SK-N-SH treated with all-trans-retinoic acid at 6 μM for 48 hours (cell line): ENCODE measurements at places on chromosomes 6 and 20.

DNA sequence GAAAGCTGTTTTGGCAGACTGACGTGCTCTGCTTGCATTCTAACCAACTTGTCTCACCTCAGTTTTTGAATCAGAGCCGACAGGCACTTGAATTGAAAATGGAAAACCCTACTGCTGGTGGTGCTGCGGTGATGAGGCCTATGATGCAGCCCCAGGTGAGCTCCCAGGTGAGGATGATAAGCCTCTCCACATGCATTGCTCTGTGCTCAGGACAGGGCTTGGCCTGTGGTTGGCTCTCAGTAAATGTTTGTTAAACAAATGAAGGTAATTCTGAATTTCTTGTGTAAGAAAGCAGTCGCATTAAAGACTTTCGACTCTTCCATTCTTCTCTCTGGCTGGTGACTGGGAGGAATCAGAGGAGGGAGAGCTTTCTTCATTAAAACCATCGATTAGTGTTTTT, 136.3 kb downstream of the SULF2 start:
- no peak for ATAC-seq

- ATAC-seq = no peak
These were observed 33.5 kb upstream of the VSTM2L start for GRCh38 chr20:37869334-37869861.

- ATAC-seq = peak; percentile 21; the same call in 2 of the 3 replicates
These were observed 27.9 kb upstream of the SYNCRIP start for GRCh38 chr6:85670573-85670972.

DNA sequence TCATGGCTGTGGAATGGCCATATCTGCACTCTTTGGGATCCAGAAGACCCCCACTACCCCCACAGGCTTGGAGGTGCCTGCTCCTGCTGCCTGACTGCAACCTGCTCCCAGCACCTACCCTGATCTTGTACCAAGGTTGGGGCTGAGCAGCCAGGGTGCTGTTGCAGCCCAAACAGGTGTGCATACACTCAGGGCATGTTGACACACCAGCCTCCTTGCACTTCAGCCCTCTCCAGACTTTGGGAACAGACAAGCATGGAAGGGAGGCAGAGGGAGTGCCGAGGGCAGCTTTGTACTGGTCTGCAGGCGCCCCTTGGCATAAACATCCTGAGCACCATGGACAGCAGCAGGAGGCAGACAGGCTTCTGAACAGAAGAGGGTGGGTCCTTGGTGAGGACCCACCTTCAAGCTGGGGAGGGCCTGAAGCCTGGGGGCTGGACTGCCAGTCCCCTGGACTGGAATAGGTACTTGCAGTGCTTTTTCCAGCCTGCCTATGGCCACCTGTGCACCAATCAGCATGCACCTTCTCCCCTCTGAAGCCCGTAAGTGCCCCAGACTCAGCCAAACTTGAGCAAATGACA, 1675.8 kb downstream of the HACE1 start:
- no peak for ATAC-seq

DNA sequence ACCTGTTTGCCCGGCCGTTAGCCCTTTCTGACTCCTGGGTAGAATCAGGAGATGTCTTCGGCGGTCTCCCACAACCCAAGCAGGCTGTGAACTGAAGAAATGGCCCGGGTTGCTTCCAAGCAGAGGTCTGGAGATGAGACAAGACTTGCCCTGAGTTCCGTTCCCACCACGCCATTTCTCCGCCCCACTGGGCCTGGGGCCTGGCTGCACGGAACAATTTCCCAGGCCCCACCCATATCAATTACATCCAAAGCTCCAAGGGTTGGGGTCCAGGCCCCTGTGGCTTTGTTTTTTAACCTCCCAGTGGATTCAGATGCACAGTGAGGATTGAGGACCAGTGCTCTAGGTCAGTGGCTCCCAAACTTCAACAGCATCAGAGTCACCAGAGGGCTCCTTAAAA, 214.5 kb upstream of the ARID1B start:
- ATAC-seq = no peak

DNA sequence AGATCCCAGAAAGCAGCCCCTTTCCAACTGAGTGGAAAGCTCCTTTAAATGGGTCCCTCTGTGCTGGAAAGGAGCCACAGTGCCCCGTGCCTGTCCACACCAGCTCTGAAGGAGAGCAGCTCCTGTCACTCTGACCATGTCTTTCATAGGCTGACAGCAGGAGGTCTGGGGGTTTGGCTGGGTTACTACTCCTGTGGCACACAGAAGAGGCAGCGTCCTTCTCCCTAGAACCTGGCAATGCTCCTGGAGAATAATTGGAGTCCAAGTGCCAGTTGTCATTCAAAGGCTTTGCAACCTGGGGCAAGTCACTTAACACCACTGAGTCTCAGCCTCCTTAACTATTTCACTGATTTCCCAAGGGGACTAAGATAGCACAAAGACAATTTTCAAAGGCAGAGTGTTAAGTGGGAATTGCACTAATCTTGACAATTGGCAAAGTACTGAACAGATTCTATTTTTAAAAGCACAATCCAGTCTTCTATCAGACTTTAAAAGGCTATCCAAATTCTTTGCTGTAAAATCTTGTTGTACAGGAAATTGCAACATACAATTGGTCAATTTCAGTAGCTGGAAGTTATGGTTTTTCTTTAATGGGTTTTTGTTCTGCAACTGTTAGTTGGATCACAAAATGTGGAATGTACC, 457.2 kb downstream of the KIF16B start:
- no peak for ATAC-seq

GRCh38 chr6:39301606-39302005, 12.6 kb downstream of the KCNK17 start:
- no peak for ATAC-seq
